Stimulated activated CD8-positive, alpha-beta memory T cell treated with anti-CD3 and anti-CD28 coated beads, Interleukin-2, amount 100 ng/mL, for 1 hour (primary cell): ENCODE measurements at places on chromosomes 11 and 22.

- DNase-seq = no peak
Measured at GRCh38 chr11:78100261-78100660, 20.6 kb upstream of the NDUFC2 start.

GRCh38 chr22:23053912-23054530, 16.3 kb upstream of the GNAZ start:
- no peak for DNase-seq

GRCh38 chr11:120674542-120674941, 163.0 kb downstream of the GRIK4 start:
- no peak for DNase-seq

DNA sequence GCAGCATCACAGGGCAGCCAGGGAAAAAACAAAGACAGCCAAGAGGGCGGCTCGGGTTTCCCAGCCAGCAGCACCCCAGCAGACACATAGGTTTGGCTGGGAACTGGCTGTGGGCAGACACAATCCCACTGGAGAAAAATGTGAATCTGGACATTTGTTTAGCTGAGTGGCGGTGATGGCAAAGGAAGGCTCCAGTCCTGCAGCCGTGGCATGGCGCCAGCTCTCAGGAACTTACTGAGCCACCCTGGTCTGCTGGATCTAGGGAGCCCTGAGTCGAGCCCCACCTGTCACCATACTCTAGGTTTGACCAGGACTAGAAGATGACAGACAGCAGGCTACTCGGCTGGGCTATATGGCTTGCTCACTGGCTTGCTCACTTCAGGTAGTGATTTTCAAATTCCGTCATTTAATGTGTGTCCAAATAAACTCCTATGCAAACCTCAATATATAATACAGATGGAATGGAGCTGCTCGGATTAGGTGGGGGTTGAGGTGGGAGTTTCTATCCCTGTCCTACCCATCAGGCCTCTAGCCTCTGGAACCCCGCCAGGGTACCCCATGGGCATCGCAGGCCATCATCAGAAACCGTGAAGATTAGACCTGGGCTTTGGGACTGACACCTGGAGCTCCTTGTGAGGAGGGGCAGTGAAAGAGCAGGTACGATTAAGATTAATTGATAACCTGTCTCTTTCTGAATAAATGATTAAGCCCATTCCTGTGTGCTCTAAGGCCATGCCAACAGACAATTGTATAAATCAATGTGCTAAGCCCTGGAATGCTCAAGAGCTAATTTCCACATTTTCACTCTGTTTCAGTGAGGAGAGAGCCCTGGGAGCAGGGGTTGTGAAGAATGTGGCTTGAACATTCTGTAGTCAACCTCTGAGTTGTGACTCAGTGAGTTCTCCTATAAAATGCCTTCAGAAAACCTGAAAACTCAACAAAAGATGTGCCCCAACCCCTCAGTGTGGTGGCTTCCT, 42.5 kb downstream of the GALNT18 start:
- no peak for DNase-seq

GRCh38 chr11:77217156-77217555, 84.3 kb downstream of the GDPD4 start:
- DNase-seq = no peak

DNA sequence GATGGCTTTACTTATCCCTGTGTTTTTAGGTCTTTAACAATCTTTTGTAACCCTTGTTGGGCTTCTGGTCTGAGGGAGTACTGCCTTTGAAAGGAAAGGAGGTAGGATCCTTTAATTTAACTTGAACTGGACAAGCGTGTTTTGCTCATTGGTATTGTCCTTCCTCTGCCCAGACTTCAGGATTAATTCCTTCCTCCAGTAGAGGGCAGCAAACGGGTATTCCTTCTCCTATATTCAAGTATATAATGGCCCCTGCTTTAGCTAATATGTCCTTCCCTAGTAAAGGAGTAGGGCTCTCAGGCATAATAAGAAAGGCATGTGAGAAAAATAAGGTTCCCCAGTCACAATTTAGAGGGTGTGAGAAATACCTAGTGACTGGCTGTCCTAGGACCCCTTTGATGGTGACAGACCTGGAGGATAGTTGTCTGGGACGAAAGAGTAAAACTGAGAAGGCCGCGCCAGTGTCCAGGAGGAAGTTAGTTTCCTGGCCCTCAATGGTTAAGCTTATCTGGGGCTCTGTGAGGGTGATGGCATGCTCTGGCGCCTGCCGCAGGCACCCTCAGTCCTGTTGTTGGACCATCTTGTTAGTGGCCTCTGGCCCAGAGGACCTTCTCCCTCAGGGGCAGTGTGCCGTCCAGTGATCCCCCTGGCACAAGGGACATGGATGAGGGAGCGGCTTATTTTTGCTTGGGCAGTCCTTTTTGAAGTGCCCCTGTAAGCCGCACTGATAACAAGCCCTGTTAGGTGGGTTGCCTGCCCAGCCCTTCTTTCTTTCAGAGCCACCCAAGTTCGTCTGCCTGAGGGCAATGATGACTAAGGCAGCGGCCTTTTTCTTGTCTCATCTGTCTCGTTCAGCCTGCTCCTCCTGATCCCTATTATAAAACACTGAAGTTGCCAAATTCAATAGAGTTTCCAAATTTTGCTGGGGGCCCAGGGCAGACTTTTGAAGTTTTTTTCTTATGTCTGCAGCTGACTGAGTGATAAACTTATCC, 51.8 kb downstream of the C11orf71 start:
- no peak for DNase-seq

DNA sequence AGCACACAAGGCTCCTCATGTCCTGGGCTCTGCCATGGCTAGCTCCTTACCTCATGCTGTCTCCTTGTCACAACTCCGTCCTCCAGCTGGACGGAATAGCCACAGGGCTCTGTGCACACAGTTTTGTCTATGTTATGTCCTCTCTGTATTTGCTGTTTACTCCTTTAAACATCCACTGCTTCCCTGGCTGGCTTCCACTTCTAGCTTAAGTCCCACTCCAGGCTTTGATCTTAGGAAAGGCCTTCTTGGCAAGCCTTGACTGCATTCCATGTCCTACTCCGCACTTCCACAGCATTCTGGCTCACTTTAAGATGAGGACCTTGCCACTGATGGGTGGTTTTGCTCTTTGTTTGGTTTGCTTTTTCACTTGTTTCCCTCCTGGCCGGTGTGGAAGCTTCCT, 22.9 kb upstream of the ROBO3 start:
- DNase-seq = no peak

DNA sequence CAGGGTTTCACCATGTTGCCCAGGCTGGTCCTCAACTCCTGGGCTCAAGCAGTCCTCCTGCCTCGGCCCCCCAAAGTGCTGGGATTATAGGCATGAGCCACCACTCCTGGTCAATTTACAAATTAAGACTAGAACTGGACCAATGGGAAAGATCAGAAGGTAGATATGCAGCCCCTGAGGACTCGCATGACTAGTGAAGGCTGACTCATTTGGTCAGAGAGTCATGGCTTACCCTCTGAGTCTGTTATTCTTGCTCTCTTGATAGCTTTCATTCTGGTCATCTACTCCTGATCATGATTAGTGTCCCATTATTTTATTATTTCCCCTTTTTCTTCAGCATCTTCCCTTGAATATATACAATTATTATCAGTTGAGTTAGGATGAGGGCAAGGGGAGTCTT, 2.7 kb upstream of the LDHAL6A start:
- no peak for DNase-seq

DNA sequence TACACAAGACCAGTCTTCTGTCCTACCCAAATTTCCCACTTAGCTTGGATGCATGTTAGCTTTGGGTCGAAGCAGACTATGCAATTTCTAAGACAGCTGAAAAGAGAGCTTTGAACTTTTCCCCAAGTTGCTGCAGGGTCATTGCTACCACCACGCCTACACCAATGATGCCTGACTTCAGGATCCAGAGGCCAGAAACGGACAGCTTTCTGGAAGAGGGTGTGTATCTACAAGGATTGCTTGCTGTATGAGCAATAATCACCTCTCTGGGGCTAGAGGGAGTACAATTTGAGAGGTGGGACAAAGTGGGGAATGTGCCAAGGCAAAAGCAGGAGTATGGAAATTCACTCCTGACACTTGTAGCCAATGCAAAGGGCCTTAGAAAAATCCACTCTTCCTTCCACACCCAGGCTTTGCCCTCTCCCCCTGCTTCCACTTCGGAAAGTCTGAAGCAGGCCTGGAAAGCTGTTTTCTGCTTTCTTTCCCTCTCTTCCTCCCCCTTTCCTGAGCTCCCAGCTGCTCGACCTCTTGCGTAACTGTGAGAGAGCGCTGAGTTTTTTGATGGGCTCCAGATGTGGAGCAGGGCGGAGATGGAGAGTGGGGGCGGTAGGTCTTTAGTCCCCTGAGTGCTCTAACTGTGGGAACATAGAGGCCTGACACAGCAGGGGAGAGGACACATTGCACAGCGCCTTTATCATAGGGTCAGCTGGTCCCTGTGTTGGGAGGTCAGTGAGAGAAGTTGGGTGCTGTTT, 2.1 kb upstream of the PHLDB1 start:
- DNase-seq = no peak

GRCh38 chr11:43922295-43922648, 20.2 kb upstream of the C11orf96 start:
- DNase-seq = no peak

DNA sequence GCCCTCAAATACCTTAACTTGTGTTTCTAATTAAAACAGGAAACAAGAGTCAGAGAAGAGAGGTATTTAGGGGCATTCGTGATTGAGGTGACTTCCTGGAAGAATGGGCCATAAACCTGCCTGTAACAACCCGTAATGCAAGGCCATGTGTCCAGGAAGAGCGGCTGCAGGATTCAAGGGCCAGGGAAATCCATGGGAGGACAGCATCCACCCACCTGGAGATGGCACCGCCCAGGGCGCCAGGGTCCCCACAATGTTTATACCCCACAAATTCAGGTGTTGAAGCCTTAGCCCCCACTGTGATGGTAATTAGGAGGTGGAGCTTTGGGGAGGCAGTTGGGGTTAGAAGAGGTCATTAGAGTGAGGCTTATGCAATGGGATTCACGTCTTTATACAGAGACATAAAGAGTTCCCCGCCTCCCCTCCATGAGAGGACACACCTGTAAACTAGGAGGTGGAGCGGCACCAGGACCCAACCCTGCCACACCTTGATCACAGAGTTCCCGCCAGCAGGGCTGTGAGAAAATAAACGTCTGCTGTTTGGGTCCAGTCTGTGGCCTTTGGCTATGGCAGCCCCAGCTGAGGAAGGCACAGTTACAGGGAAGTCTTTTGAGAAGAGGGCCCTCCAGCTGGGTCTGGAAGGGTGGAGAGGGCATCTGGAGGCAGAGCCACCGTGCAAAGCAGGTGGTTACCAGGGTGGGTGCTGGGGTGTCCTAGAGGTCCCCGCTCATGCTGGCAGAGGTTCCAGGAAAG, 1394.3 kb downstream of the TBC1D22A start:
- DNase-seq = no peak

DNA sequence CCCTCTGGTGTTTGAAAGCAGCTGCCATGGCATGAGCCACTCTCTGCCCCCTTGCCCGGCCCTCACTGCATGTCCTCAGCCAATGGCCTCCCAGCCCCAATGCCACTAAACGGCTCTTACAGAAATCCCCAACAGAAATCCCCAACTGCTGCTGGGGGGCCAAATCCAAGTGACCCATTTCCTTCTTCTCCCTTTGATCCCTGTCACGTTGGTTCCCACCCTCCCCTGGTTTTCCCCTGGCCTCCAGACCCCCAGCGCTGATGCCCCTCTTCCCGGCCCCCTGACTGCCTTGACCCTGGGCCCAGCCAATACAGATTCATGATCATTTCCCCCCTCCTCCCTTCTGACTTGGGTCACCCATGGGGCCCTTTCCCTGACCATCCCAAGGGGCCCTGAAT, 30.9 kb downstream of the IGLL1 start:
- DNase-seq = no peak

- no peak for DNase-seq
Measured at GRCh38 chr22:27576815-27577573, 224.6 kb downstream of the MN1 start.

- no peak for DNase-seq
Measured at GRCh38 chr11:76291576-76292526, 85.5 kb upstream of the WNT11 start.

- DNase-seq = no peak
Measured at GRCh38 chr11:2317354-2318050, 15.7 kb downstream of the TSPAN32 start.

- no peak for DNase-seq
Measured at GRCh38 chr11:109939166-109939810, 153.9 kb upstream of the ZC3H12C start.

- DNase-seq = no peak
Measured at GRCh38 chr22:49546811-49547585, 280.7 kb downstream of the BRD1 start.

DNA sequence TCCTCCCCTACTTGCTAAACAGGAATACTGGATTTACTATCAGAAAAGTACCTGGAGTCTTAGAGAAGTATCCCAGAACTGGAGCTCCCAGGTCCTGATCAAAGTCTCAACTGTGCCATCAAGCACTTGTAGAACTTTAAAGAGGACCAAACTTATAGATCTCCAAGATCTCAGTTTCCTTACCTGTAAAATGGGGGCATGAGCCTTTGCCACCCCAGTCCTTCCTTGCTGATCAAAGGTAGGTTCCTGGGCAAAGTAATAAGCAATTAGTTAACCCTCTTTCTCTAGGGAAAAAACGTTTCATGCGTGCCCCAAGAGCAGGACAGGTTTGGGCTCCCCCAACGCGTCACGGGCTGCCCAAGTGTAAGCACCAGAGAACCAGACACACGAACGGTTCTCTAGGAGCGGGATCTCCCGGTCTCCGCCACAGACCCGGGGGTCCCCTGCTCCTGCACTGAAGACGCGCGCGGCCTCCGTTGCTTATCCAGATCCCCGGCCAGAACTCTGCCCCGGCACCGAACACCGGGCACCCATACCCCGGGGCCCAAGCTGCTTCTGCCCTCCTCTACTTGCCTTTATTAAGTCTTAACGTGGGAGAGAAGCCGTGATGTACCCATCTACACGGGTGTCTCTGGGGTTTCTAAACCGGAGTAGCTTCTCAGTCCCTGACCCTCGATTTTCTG, 505 bp downstream of the ZNF214 start:
- no peak for DNase-seq

DNA sequence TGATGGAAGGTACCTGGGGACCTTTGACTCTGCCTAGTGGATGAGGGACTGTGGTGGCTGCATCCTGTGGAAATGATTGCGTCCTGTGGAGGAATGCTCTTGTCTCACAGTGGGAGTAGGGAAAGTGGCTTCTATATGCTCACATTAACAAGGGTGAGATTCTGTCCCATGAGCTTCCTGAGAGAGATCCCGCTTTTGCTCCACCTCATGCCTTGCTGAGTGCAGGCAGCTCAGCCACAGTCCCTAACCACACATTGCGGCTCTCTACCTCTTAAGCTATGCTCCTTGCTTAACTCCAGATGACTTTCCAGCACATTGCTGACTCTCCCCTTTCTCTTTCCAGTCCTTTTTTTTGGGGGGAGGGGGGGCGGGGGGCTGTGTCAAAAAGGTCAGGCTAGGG, 45.0 kb downstream of the TEAD1 start:
- DNase-seq = no peak

GRCh38 chr22:48256776-48257684, 1494.6 kb downstream of the TBC1D22A start:
- no peak for DNase-seq

- no peak for DNase-seq
Measured at GRCh38 chr11:77879218-77879617, 58.3 kb downstream of the AAMDC start.

GRCh38 chr22:23938328-23939016, 22.5 kb downstream of the GSTT2B start:
- no peak for DNase-seq
